ENCODE measurements at places on chromosomes 6 and 20.

- DNase-seq = no peak
Observed at GRCh38 chr6:147135211-147135681, 69.0 kb upstream of the STXBP5 start.

DNA sequence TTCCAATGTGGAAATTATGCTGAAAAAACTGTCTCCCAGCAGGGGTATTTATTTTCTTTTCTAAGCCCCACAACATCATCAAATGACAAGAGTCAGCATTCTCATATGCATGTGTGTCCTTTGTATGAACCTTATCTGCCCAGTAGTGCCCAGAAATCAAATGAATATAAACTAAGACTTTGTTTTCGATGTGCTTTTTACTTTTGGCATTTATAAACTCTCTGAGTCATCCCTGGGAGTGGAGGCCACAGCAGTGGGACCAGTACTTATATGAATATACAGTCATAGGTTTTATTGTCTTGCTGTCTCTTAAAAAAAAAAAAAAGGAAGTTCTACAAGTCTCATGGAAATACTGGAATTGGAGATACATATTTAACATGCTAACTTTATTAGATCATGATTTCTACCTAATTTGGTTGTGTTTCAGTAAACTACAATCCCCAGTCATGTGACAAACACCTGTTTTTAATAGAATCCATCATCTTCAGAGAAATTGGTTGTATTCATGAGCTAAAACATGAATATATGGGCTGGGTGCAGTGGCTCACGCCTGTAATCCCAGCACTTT lies 99.2 kb upstream of the TMEM181 start:
- DNase-seq = no peak

GRCh38 chr6:55895972-55896730 lies 20.8 kb upstream of the BMP5 start:
- DNase-seq = no peak

GRCh38 chr6:101380897-101381630 lies 12.4 kb upstream of the GRIK2 start:
- DNase-seq = no peak

- DNase-seq = no peak
Observed at GRCh38 chr6:27791182-27791943, 120.8 kb downstream of the OR2B2 start.
